ENCODE measurements at places on chromosomes 5 and 9.

GRCh38 chr9:127930231-127931091, at the start of gene PIP5KL1:
TSS of gene PIP5KL1 (minus strand) at chr9:127930777. CDS start at chr9:127930752, 25 bp downstream.
- peak; percentile 83 for DNase-seq

DNA sequence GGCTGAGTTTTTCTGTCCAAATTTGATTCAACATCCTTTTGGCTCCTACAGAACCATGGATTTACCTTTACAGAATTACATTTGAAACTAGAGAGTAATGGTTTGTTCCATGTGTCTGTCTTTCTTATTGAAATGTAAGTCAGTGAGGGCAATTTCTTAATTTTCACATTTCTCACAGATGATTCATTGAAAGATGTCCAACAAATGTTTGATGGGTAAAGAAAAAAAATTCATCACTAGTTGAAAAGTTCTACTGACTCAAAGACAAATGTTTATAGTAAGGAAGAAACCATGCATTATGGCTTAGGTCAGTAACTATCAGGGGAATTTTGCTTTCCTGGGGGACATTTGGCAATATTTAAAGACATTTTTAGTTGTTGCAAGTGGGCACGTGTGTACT, 131.6 kb upstream of the TRPM3 start:
- DNase-seq, result no peak

DNA sequence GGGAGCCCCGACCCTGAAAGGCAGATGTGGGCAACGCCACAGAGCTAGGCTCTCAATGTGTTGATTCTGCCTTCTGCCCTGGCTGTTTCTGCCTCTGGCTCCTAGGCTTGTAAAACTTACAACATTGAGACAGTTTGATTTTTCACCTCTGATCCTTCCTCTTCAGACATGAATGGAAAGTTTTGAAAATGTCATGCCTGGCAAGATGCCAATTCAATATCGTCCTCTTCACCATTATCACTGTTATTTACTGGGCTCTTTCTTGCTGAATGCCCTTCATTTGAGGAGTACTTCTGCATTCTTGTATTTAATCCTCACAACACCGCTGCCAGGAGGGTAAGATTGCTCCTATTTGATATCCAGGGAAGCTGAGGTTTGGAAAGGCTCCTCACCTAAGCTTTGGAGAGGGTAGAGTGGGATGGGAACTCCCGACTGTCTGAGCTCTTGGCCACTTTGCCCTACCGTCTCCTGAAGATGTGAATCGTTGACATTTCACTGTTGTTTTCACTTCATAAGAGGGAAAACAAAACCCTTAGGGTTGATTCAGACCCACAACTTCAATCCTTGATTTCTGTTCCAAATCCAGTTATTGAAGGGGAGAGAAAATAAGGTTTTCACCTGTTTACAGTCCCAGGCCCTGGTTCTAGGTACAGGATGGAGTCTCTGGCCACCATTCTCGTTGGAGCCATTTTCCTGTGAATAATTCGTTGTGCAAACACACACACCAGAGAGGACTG, 12.7 kb upstream of the FGF1 start:
- no peak for DNase-seq

GRCh38 chr5:95422838-95423237, 31.7 kb downstream of the FAM81B start:
- DNase-seq, result no peak

- no peak for DNase-seq
Observed at GRCh38 chr5:36150676-36151433, 832 bp downstream of the LMBRD2 start.

DNA sequence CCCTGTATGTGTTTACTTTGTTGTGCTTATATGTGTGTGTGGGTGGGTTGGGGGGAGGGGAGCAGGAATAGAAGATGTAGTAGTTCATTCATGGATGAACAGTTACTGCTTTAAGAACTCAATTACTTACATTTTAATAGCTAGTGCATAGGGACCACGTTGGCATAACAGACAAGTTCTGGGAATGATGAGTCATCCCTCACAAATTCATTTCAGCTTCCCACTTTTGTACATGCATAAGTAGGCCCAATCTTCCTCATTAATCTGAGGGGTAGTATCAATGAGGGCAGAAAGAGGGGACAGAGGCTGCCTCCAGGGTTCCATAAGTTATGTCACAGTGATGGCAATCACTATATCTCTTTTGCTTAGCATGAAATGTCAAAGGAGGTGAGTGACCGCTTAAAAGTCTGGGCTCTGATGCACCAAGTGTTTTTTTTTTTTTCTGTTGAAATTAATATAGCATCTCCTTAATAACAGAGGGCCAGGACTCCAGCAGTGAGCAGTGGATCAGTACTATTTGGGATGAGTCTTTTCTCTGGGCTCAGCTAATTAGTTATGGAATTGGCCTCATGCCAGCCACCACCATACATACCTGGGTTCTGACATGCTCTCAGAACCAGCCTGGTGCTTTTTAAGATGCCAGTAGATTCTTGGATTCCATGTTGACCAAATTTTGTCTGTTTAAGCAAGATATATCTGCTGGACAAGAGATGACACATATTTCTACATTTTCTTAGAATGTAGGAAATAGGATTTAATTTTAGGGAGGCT, 37.1 kb downstream of the PRDM6 start:
- no peak for DNase-seq

- no peak for DNase-seq
Observed at GRCh38 chr9:137381501-137382443, 41.2 kb downstream of the EXD3 start.

GRCh38 chr5:96439477-96440184, 6.6 kb upstream of the PCSK1 start:
- DNase-seq, result no peak

DNA sequence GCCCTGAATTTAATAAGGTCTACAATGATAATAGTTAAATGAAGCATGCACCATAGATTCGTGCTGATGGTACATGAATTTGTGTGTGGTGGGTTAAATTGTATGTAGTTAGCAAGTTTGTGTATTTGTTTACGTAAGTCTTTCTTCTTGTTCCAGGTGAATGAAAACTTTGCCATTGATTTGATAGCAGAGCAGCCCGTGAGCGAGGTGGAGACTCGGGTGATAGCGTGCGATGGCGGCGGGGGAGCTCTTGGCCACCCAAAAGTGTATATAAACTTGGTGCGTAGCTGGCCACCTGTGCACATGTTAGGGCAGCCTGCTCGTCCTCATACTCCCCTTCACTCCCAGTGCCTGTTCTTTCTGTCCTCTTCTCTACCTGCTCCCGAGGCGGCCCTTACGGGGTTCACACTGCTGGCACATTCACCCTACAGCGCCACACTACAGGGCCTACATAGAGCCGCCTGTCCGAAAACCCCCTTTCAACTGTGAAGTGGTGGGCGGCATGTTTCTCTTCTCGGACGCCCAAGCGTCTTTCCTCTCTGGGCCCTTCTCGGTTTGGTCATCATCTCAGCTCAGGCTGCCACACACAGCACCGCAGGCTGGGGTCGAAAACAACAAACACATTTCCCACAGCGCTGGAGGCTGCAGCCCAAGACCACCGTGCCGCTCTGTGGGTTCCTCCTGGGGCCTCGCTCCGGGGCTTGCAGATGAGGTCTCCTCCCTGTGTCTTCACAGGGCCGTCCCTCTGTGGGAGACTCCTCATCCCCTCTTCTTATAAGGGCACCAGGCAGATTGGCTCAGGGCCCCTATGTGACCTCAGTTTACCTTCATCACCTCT, 13.2 kb downstream of the NDUFS6 start:
- DNase-seq, result no peak

- DNase-seq, result no peak
Observed at GRCh38 chr9:109086221-109086620, 33.5 kb downstream of the TMEM245 start.

GRCh38 chr5:65707663-65708062, 14.2 kb downstream of the SGTB start:
- DNase-seq, result no peak

DNA sequence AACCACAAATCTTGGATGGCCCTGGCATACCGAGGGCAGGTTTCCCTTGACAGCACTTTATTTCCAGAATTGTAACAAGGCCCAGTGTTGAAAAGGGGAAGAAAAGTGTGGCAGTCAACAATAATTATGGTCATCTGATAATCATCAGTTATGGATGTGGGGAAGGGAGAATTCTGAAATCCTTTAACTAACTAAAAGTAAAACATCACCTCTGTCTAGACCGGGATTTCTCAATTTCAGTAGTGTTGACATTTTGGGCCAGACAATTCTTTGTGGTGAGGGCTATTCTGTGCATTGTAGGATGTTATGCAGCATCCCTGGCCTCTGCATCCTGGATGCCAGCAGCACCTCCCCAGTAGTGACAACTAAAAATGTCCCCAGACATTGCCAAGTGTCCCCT, 140.4 kb downstream of the PSAT1 start:
- DNase-seq, result no peak

GRCh38 chr5:177312649-177313181, 1.0 kb upstream of the MXD3 start:
- DNase-seq, result no peak

DNA sequence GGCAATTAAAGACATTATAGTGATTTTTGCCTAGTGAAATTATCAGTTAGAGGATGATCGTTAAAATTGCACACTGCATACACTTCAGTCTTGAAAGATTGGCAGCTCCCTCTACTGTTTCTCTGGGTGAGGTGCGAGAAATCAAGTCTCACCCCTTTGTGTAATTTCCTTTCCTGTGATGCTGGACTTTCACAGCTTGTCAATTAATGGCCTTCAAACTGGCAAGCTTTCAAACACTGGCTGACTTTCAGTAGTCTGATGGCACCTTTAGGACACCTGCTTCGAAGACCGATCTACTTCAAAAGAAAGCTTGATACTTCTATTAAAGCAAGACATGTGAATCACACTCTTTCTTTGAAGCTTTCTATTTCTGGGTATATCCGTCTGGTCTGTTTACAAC, 706.7 kb upstream of the PTPRD start:
- no peak for DNase-seq

DNA sequence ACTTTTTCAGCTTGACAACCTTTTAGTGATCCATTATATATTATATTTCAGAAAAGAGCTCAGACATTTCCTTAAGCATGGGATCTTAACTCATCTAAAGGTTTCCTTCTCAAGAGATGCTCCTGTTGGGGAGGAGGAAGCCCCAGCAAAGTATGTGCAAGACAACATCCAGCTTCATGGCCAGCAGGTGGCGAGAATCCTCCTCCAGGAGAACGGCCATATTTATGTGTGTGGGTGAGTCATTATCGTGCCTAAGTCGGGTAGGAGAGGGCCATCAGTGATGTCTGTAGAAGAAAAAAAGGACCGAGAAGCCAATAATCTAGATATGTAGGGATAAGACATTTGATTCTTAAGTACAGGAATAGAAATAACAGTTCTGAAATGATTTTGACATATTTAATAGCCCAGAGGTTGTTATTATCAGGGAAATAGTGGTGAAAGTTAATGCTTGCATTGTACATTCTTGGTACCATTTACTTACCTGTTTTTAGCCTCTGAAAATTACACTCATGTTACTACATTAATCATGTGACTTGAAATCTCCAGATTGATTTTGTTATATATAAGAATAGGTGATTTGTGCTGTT, 28.2 kb downstream of the MTRR start:
- no peak for DNase-seq

All from anterior cingulate cortex (tissue), 58 donors.